ENCODE measurements at places on chromosomes 5 and 9.

GRCh38 chr9:84136119-84136868 lies 155.7 kb downstream of the RMI1 start:
- DNase-seq, result no peak

- DNase-seq, result no peak
Measured at GRCh38 chr9:13069498-13069897, 210.0 kb downstream of the MPDZ start.

DNA sequence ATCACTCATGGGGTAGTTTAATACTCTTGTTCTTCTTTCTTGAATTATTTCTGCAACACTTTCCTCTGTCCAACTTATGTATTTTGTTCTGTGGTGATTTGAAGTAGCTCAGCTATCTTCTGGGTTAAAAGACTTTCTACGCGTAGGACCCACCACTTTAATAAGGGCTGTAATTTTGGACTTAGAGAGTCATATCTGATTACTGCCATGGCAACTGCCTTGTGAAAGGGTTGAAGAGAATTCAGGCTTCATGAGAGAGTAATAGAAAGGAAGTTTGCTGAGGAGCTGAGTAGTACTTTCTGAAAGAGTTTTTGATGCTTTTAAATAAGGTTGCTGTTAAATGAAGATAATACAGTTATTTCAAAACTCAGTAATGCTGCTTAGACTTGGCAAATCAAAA lies 89.5 kb downstream of the TLE4 start:
- no peak for DNase-seq

DNA sequence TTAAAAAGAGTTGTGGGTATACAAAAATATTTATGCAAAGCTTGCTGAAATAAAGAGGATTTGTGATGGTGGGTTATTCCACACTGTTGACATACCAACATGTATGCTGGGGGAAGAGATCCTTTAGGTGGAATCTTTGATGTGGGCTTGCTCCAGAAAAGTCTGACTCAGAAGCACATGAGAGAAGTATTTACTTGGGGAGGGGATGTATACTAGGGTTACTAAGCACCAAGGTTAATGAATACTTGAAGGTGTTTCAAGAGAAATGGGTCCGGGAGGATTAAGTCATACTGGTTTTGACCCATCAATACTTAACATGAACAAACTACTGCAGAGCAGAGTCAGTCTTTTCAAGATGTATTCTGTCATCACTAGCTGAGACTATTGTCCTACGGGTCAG lies 316.4 kb upstream of the GRIN3A start:
- DNase-seq, result no peak

DNA sequence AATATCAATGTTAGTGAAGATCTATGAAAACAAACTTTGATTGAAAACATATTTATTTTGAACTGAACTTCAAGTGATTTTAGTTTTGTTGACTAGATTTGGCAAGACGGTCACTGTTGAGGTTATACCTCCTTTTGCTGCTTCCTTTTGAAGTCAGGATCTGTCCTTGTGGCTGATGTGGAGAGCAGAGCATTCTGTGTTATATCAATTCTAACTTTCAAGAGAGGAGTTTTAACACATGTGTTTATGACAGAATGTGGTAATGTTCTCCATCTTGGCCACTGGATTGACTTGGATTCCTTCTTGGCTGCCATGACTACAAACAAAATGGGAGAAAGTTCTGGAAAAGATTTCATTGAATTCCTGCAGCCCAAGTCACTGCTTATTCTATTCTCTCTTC lies 104.0 kb upstream of the ACTBL2 start:
- no peak for DNase-seq

Measured in activated CD4-positive, alpha-beta T cell treated with anti-CD3 and anti-CD28 coated beads, Interleukin-10, Interleukin-2, amounts not matched to agents 100 ng/mL and 50 ng/mL, durations not matched to agents 16 hours and 8 hours (primary cell).